ENCODE measurements at places on chromosomes 13 and 19.

DNA sequence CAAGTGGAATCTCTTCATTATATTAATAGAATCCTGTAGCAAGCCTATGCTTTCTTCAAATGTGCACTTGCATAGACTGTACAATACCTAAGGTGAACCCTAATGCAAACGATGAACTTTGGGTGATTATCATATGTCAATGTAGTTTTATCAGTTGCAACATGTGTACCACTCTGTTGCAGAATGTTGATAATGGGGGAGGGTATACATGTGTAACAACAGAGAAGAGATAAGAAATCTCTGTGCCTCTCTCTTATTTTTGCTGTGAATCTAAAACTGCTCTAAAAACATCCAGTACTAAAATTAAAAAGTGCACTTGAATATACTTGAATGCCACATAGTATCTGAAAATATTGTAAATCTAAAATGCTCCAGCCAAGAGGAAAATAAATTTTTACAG, 820.8 kb upstream of the MIR17HG start:
- no peak for DNase-seq

DNA sequence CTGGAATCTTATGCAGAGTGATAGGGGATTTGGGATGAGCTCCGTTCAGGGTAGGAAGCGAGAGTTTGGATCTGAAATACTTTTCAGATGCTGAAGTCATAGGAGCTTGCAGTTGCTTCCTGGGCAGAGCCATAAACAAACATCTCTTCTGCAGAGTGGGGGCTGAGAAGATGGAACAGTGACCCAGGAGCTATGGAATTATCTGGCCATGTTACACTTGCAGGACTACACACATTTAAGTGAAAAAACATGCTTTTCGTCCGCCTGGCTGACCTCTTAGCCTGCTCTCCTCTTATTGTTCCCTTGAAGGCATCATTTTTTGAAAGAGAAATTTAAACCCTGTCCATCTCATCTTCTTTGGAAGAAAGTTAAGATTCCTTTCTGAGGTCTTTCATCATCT, 40.7 kb downstream of the PSG11 start:
- no peak for DNase-seq

DNA sequence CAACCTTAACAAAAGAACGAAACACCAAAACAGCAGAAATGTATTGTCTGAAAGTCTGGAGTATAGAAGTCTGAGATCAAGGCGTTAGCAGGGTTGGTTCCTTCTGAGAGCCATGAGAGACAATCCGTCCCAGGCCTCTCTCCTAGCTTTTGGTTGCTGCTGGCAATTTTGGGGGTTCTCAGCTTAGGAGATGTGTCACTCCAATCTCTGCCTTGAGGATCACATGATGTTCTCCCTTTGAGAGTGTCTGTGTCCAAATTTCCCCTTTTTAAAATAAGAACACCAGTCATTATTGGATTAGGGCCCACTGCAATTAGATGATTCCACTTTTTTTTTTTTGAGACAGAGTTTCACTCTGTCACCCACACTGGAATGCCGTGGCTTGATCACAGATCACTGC, 10.1 kb downstream of the KCNN1 start:
- DNase-seq = no peak

- DNase-seq = no peak
These were observed 19.7 kb upstream of the CLN5 start for GRCh38 chr13:76971851-76972829.

- DNase-seq = no peak
These were observed 53.6 kb downstream of the GATAD2A start for GRCh38 chr19:19459073-19459472.

GRCh38 chr13:20686863-20687579, 16.5 kb upstream of the IL17D start:
- no peak for DNase-seq

GRCh38 chr13:26601669-26602068, 44.2 kb downstream of the WASF3 start:
- no peak for DNase-seq

DNA sequence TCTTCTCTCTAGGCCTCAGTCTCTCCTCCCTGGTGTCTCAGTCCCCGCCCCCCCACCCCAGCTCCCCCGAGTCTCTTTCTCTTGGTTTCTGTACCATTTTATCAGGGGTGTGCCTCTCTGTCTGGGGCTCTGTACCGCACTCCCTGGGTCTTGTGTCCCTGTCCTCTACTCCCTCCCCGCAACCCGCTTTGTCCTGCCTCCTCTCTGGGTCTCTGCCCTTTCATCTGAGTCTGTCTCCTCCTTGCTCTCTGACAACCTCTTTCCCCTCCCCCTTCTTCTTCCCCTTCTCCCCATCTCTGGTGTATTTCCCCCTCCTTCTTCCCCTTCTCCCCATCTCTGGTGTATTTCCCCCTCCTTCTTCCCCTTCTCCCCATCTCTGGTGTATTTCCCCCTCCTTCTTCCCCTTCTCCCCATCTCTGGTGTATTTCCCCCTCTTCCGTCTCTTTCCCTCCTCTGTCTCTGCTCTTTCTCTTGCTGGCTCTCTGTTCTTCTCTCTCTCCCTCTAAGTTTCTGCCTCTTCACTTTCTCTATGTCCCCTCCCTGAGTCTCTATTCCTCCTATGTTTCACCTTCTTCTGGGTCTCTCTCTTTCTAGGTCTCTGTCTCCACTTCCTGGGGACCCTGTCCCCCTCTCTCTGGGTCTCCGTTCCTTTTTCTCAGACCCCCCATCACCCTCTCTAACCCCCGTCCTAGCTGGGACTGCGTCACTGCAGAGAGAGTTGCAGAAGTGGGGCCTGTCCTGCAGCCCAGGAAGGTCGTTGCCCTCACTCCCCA, 2.2 kb upstream of the KCNC3 start:
- DNase-seq = no peak

GRCh38 chr19:19552798-19553197, 14.7 kb downstream of the CILP2 start:
- peak; percentile 43 for DNase-seq

DNA sequence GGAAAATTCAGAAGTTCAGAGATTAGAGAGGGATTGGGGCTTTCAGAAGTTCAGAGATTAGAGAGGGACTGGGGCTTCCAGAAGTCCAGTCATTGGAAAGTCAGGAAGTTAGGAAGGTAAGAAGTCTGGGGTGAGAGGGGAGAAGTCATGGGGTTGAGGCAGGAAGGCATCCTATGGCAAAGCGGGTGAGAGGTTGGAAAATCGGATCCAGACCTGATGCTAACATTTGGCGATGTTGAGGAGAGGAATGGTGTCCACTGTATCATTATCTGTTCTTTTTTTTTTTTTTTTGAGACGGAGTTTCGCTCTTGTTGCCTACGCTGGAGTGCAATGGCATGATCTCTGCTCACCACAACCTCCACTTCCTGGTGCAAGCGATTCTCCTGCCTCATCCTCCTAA, 11.1 kb downstream of the SYT3 start:
- DNase-seq = no peak

- DNase-seq = peak; percentile 100
These were observed at the start of gene HNRNPL for GRCh38 chr19:38849860-38850435. TSS of gene HNRNPL (minus strand) at chr19:38849986. CDS start at chr19:38849966, 20 bp downstream.

DNA sequence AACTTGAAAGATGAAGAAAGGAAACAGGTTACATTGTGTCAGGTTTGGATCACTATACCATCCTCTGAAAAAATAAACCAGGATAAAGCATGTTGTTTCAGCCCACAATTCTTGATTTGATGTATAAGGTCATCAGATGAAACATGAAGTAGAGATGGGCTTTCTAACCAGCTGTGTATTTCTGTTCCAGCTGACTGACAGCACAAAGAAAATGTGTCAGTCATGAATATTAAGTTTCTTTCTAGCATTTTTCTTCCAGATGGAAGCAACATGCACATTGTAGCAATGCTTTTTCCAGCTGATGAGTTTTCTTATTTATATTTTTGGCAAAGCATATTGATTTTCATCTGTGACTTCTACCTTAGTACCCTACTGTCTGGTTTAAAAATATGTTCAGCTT, 199.6 kb downstream of the OXGR1 start:
- no peak for DNase-seq

- no peak for DNase-seq
These were observed 1.3 kb upstream of the C1QTNF9 start for GRCh38 chr13:24308068-24308445.

DNA sequence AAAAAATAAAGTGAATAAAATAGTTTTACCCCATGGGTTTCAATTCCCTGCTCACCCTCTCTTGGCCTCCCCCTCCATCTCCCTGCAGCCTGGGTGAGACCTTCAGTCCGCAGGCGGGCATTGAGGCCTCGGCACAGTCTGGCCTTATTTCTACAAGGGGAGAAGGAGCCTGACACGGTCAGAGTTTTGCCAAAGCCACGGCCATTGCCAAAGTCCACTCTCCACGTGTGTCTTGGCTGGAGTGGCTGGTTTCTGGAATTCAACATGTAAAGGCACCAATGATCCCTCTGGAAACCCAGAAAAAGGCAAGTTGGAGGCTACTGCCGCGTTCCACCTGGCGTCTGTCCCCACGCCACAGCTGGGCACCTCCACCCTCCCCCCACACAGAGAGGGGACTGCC, 43.4 kb upstream of the SPACA7 start:
- DNase-seq = no peak

DNA sequence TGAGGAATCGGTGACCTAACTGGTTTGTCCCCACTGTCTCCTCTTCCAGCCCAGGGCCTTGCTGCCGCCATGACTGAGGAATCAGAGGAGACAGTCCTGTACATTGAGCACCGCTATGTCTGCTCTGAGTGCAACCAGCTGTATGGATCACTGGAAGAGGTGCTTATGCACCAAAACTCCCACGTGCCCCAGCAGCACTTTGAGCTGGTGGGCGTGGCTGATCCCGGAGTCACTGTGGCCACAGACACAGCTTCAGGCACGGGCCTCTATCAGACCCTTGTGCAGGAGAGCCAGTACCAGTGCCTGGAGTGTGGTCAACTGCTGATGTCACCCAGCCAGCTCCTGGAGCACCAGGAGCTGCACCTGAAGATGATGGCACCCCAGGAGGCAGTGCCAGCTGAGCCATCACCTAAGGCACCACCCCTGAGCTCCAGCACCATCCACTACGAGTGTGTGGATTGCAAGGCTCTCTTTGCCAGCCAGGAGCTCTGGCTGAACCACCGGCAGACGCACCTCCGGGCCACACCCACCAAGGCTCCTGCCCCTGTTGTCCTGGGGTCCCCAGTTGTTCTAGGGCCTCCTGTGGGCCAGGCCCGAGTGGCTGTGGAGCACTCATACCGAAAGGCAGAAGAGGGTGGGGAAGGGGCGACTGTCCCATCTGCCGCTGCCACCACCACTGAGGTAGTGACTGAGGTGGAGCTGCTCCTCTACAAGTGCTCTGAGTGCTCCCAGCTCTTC, 2.7 kb downstream of the ZNF574 start:
- no peak for DNase-seq

DNA sequence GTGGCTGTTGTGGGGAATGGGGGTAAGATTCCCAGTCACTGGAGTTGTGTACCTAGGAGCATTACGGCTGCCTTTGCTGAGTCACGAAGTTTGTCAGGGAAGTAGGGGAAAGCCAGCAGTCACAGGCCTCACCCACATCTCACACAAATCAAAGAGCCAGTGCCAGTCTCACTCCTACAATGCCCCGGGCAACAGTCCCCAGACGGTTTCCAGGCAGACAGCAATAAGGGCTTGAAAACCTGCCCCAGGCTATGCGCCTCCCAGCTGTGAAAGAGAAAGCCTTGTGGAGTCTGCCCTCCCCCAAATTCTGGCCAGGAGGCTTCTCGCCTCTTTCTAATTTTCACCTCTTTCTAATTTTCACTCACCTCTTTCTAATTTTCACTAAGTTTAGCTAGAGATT, 142.3 kb upstream of the EDNRB start:
- no peak for DNase-seq

GRCh38 chr19:40370997-40371801, 18.8 kb downstream of the HIPK4 start:
- DNase-seq = no peak

GRCh38 chr19:4986471-4986891, 17.6 kb downstream of the KDM4B start:
- peak; percentile 49 for DNase-seq

DNA sequence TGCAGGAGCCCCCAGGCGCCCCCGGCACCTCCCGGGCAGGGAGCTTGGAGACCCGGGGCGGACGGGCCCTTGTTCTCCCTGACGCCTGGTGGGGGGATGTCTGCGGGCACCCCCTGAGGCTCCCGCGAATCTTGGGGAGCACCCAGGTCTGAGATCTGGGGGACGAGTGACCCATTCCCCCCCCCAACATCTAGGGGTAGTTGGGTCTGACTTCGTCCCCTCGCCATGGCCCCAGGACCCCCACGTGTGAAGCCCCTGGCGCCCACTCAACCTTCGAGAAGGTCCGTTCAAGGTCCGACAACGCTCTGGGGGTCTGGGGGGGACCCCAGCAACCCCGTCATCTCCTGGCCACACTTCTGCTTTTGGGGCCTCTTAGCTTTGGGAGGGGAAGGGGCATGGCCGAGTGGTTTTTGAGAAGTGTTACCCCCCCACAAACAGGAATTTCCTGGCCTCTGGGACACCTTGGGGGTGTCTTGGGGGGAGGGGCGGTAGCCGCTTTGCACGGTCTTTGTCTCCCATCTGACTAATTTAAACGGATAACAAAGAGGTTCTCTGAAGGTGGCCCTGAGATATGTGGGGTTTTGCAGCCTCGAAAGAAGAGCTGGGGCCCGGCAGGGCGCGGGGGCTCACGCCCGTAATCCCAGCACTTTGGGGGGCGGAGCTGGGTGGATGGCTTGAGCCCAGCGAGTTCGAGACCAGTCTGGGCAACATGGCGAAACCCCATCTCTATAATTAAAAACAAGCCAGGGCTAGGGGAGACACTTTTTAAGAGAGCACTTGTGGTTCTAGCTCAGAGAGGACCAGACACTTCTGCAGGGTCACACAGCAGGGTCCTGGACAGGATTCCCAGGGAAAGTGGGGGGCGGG, 608 bp downstream of the CNN2 start:
- peak; percentile 63 for DNase-seq

DNA sequence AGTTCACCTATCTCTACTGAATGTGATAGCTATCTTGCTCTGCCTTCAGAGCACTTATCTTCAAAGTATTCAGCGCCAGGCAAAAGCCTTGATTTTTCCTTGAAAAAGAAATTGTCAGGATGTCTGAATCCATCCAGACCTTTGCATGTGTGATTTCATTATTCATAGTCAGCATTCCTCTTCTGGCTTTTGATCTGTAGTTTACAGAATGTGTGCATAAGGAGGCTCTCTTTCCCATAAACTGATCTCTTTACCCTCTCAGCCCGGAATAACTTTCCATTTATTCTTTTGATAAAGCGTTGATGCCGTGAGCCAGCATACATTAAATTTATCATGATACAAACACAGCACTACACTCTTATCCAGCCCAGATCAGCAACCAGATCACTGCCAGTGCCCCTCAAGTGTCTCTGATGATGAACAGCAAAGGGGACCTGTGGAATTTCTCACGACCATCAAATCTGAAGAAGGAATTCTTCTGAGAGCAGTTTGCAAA, 130.8 kb downstream of the DNAJC15 start:
- DNase-seq = no peak

GRCh38 chr19:47598407-47599349, 10.3 kb upstream of the BICRA start:
- DNase-seq = peak; percentile 68

All from right cardiac atrium (tissue), 5 donors.